ENCODE measurements at places on chromosomes 6 and 20. TPM values are rescaled to one million over a fixed set of nuclear protein-coding genes. Genes with fewer than 3 reads are reported as not detected.

HSPA1L gene
- total RNA-seq = 1.5 TPM

SAMD5 gene
- 0.26 TPM for total RNA-seq

ADAT2 gene
- total RNA-seq = 2.9 TPM

MCHR2 gene
- total RNA-seq = not detected

FRMD1 gene
- not detected for total RNA-seq

GABRR2 gene
- total RNA-seq = 0.26 TPM

BANF2 gene
- total RNA-seq = not detected

C6orf118 gene
- total RNA-seq = not detected

SLC22A7 gene
- total RNA-seq = not detected

CCM2L gene
- total RNA-seq = 0.53 TPM

SIRPD gene
- not detected for total RNA-seq
